Brain (organoid and tissue), 16 donors: ENCODE measurements at places on chromosomes 13 and 19.

- DNase-seq = no peak
Observed at GRCh38 chr19:37990362-37990761, 83.4 kb downstream of the SIPA1L3 start.

GRCh38 chr19:35754370-35755130, 2.3 kb downstream of the HSPB6 start:
- no peak for DNase-seq

GRCh38 chr13:113060557-113061270, 44.9 kb upstream of the F7 start:
- no peak for DNase-seq

DNA sequence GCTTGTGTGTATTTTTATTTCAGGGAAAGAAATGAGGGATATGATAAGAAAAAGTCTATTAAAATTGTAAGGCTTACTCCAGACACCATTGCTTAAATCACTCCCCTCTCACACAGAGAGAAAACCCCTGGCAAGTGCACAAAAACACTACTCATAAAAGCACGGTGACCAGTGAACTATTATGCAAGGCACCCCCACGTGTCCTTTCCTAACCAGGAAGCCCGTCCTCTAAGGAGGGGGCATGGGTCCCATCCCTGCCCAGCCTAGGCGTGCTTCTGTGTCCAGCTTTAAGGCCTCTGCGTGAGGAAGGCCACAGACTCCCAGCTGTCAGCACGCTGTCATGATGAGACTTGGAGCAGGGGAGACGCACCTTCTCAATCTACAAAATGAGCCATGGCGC, 83.5 kb downstream of the SLC7A1 start:
- DNase-seq = no peak

- DNase-seq = no peak
Observed at GRCh38 chr19:30325676-30326392, 46.4 kb upstream of the ZNF536 start.

- no peak for DNase-seq
Observed at GRCh38 chr19:16266586-16266942, 58.1 kb upstream of the KLF2 start.

DNA sequence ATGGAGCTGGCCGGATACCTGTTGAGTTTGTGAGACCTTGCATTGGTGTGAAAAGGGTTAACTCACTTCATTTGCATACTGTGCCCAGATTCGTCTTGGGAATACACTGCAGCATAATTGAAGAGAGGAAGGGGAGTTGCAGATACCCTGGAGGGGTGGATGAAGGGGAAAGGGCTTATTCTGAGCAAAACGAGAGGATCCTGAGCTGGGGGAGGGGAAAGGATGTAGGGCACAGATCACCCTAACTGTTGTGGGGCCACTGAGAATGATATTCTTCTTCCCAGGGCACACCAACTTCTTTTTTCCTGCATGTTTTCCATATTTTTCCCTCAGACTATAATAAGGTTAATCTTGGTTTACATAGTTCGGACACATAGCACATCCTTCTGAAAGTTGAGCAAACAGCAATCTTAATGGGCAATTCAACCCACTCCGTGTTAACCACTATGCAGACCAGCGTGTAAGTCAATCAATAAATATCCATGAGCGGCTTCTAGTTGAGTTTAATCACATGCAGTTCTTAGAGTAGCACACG, 11.7 kb upstream of the PTPRS start:
- DNase-seq = no peak

DNA sequence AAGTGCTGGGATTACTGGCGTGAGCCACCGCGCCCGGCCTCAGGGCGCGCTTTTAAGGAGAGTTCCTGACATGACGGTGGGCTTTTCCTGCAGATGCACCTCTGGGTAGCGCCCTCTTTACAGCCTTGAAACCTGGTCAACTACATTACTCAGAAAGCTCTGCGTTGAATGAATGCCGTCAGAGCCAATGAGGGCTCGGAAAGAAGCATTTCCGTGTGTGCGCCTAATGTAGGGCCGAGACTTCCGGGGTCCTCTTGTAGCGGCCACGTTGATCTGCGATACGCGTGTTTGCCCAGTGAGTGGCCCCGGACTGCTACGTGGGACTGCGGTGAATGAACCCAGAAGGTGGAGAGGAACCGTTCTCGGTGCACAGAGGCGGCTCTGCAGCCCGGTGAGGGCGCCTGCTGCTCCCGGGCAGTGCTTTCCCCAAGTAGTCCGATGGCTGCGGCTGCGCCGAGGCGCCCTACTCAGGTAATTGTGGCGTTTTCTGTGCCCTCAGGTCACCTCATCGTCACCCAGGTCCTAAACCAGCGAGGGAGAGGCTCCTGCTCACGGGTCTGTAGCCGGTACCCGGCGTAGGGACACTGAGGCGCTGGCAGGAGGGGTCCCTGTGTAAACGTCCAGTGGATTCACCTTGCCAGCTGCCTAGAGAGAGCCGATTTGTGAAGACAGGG, 4.9 kb upstream of the ZNF552 start:
- DNase-seq = peak; percentile 94

GRCh38 chr19:17580470-17581144, 25.2 kb downstream of the COLGALT1 start:
- no peak for DNase-seq

- DNase-seq = peak; percentile 87
Observed at GRCh38 chr19:2474232-2475017, 1.5 kb upstream of the GADD45B start.

GRCh38 chr13:25608181-25608580, 236.4 kb downstream of the ATP8A2 start:
- DNase-seq = no peak

DNA sequence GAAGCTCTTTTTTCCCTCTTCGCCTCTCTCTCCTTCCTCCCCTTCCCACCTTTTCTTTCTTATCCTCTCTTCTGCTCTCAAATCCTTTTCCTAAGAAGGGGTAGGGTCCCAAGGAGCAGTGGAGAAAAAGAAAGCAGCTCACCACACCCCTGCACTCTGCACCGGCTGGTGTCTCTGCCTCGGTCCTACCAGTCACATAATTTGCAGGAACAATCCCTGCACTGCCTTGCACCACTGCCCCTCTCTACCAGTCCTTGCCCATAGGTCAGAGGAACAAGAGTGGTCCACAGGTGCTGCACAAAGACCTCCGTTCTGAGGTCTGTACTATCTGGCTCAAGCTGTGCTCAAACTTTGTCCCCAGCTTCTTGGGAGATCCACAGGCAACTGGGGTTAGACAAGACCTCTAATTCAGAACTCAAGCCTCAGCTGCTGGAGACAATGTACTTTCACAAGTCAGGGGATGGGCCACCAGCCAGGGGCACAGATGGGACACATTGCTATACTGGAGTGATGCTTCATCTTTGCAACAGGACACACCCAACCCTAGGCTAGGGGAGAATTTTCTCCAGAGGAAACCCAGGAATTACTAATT, 125.4 kb upstream of the ZNF507 start:
- DNase-seq = peak; percentile 44

GRCh38 chr13:76709851-76710250, 176.4 kb downstream of the KCTD12 start:
- DNase-seq = no peak

DNA sequence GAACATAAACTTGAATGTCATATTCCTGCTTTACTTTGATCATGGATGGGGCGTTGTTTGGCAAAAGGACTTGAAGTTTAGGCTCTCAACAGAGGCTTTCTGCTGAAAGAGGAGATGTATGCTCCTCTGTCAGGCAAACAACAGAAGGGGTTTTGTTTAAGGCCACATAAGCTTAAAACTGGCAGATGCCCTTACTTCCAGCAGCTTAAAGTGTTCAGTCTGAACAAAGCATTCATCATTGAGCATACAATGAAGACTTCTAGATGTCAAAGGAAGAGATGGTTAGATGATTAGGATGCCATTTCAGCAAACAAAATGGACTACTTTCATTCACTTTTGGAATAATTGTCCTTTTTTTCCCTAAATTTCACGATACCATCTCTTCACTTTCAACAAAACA, 484.5 kb downstream of the SLITRK6 start:
- peak; percentile 16 for DNase-seq

- peak; percentile 80 for DNase-seq
Observed at GRCh38 chr13:102227741-102228140, 174.1 kb downstream of the FGF14 start.

- DNase-seq = peak; percentile 98
Observed at GRCh38 chr19:1451916-1452801, 2.2 kb downstream of the APC2 start.

GRCh38 chr19:2724148-2724557, 3.0 kb upstream of the DIRAS1 start:
- no peak for DNase-seq

GRCh38 chr13:114173745-114174144, 5.3 kb upstream of the CFAP97D2 start:
- no peak for DNase-seq

GRCh38 chr13:24625870-24626849, 54.0 kb upstream of the ATP12A start:
- no peak for DNase-seq

- DNase-seq = no peak
Observed at GRCh38 chr13:46396341-46396740, 9.3 kb upstream of the RUBCNL start.

- DNase-seq = no peak
Observed at GRCh38 chr19:46608581-46609345, 7.6 kb downstream of the CALM3 start.

DNA sequence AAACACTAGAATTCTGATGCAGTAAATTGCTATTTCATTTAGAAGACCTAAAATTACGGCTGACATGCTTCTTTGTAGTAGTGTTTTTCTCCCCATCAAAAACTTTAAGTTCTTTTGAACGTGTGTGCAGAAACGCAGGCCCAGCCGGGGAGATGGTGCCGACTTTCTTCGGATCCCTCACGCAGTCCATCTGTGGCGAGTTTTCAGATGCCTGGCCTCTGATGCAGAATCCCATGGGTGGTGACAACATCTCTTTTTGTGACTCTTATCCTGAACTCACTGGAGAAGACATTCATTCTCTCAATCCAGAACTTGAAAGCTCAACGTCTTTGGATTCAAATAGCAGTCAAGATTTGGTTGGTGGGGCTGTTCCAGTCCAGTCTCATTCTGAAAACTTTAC, 98.3 kb downstream of the TNFRSF19 start:
- DNase-seq = no peak

GRCh38 chr13:33913829-33914228, 95.9 kb downstream of the RFC3 start:
- DNase-seq = peak; percentile 68
